Sigmoid colon (tissue), 7 donors: ENCODE measurements at places on chromosomes 4 and X. TPM values are rescaled to one million over a fixed set of nuclear protein-coding genes. Genes with fewer than 3 reads are reported as not detected.

GRCh38 chrX:630007-630611 lies 482 bp upstream of the SHOX start:
- peak; percentile 43 for DNase-seq

DNA sequence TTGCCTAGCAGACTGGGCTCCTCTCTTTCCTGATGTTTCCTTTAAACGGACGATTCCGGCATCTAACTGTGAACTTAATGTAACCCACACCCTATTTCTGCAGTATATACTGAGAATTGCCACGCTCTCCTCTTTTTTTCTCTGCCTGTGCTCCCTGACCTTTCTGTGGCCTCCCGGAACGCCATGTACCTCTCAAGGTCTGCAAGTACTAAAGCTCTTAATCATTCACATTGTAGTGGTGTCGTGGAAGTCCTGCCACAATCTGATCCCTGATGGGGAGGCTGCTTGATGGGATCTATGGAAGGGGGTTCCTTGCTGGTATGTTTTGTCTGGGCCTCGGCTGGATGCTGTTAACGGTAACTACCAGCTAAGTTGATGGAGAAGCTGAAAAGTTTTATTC lies 302.9 kb upstream of the EPHA5 start:
- no peak for DNase-seq

DNA sequence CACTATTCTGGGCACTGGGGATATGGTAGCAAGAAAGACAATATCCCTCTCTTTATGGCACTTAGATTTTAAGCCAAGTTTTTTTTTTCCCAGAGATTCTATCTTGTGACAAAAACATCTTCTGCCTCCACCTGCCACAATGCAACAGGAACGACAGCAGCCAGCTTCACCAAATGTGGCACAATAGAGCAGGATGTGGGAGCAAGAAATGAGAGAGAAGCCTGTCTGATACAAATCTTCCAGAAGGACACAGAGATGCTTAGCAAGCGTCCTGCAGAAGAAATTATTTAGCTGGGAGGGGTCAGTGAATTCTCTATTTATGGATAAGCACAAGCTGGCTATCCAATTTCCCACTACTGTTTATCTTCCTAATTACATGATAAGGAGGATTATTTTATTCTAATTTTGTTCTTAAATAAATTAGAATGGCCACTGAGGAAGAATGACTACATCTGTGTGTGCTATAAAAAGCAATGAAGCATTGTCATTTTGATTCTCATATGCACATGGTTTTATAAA lies 27.1 kb upstream of the ZNF330 start:
- no peak for DNase-seq

- no peak for DNase-seq
Measured at GRCh38 chr4:118284169-118284568, 68.6 kb downstream of the PRSS12 start.

- peak; percentile 71 for DNase-seq
Measured at GRCh38 chr4:82044141-82044993, 329.4 kb downstream of the HNRNPD start.

GRCh38 chrX:133574716-133575115 lies 159.4 kb upstream of the GPC4 start:
- no peak for DNase-seq

- DNase-seq: no peak
Measured at GRCh38 chrX:147565237-147565636, 346.5 kb upstream of the FMR1 start.

DNA sequence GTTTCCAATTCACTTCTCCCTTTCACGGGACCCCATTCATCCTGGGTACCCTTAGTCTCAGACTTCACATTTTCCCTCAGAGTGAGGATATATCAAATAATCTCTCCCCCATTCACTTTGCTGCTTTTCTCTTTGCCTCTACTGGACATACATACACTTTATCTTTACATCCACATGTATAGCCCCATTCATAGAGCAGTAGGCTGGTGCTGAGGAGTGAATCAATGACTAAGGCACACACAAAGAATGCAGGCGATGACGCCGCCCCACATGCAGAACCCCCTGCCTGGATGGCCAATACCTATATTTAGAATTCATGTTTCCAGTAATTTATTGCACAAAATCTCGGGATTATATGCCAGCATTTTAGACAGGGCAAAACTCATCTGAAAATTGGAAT lies 554.3 kb upstream of the TENM3 start:
- DNase-seq: no peak

- DNase-seq: no peak
Measured at GRCh38 chr4:38818441-38818976, 13.9 kb upstream of the TLR1 start.

DNA sequence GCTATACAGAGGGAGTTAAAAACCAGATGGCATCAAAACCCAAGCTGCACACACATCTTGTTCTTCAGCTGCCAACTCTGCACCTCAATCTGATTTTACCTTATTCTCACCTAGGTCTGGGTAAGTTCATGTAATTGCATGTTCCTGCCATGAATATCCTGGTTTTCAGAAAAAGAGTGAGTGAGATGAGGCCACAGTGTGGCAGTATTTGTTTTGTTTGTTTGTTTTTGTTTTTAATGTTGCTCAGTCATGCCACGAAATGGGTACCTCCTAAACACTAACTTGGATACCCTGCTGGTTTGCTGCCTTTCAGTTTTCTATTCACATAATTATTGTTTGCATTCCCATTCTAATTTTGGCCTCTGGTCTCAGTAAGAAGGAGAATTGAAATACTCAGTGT lies 22.5 kb downstream of the TMEM164 start:
- no peak for DNase-seq

GRCh38 chrX:8823698-8824097 lies 22.5 kb upstream of the FAM9A start:
- no peak for DNase-seq

DNA sequence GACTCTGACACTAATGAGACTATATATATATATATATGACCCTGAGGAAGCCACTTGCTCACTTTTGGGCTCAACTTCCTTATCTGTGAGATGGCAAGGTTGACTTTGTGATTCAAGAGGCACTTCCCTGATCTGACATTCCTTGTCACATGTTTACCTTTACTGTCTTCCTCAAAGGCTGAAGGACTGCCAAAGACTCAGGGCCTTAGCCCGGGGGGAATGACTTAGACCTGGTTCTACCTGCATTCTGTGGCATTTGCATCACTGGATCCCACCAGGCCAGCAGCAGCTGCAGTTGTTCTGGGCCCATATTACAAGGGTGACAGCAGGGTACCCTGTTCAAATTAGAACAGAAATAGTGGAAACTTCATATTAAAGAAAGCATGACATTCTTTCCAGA lies 3.1 kb upstream of the HS6ST2 start:
- no peak for DNase-seq

DNA sequence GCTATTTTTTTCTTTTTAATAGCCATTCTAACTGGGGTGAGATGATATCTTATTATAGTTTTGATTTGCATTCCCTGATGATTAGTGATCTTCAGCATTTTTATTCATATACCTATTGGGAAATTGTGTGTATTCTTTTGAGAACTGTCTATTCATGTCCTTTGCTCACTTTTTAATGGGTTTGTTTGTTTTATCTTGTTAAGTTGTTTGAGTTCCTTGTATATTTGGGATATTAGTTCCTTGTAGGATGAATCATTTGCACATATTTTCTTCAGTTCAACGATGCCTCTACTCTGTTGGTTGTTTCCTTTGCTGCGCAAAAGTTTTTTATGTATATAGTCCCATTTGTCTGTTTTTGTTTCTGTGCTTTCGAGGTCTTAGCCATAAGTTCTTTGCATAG lies 43.1 kb upstream of the DRP2 start:
- DNase-seq: no peak

GRCh38 chr4:54230484-54231418 lies 1.7 kb downstream of the PDGFRA start:
- DNase-seq: peak; percentile 81

GRCh38 chrX:111431001-111431400 lies 19.0 kb upstream of the DCX start:
- no peak for DNase-seq

- DNase-seq: no peak
Measured at GRCh38 chrX:45824471-45824870, 623.8 kb upstream of the DIPK2B start.

DNA sequence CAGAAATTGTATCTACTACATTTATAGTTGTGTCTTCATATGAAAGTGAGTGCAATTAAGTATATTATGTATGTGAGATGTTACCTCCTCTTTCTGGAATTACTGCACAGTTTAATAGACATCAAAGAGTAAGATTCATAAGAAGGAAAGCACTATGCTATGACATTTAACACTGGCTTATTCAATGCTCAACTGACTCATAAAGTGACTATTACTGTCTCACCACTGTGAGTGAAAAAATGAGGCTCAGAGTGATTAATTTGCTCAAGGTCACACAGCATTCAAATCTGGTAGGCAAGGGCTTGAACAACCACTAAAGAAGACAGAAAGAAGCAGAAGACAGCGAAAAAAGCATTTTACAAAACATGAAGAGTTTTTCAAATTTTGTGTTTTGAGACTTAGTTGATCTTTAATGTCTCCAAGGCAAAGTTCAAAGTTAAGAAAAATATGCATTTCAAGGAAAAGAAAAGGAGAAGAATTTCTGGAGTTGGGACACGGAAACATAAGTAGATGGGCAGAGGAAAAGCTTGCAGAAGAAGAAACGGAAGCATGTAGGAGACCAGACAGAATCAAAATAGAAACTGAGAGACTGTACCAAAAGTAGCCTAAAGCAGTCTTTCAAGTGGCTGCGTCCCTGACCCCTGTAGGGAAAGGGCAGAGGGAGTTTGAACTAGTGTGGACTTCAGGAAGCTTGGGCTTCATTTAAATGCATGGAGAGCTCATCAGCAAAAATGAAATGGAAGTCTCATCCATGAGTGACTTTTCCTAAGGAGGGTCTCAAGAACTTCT lies 66.3 kb downstream of the KCNIP4 start:
- no peak for DNase-seq

GRCh38 chrX:136847874-136848273 lies 32.7 kb downstream of the RBMX start:
- DNase-seq: no peak

DNA sequence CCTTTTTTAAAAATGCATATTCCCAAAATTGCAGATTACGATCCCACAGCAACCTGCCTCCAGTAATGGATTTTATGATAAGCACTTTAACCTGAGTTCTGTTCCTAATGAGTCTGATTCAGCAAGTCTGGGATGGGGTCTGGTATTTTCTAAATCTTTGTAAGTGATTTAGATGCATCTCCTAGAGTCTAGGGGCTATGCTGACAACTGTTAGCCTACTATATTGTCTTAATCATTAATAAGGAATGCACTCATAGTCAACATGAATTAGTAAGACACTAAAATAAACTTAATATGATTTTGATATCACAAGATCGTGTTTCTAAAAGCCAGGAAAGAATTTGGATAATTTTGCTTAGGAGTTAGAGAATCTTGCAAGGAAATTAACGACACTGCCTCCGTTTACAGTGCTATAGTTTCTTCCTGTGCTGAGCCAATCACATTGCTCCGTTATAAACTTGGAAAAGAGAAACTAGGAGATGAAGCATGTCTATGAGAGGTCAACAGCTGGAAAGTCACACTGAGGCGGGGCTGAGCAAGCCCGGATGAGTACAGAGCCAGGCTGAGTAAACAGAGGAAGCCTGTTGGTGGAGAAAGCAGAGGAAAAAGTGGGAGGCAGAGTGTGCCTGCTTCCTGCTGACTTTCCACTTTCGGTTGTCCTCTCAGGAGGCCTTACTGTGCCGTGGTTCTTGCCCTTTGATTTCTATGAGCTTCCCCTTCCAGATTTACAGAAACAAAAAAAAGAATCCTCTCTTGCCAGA lies 5.4 kb downstream of the SCARB2 start:
- peak; percentile 93 for DNase-seq

DNA sequence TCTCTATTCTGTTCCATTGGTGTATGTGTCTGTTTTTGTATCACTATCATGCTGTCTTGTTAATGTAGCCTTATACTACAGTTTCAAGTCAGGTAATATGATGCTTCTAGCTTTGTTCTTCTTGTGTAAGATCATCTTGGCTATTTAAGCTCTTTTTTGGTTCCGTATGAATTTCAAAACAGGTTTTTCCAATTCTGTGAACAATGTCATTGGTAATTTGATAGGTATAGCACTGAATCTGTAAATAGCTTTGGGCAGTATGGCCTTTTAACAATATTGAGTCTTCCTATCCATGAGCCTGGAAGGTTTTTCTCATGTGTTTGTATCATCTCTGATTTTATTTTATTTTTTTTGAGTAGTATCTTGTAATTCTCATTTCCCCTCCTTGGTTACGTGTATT lies 94.3 kb downstream of the ANAPC10 start:
- no peak for DNase-seq

- DNase-seq: peak; percentile 91
Measured at GRCh38 chrX:46628460-46629371, 55.2 kb downstream of the CHST7 start.

DNA sequence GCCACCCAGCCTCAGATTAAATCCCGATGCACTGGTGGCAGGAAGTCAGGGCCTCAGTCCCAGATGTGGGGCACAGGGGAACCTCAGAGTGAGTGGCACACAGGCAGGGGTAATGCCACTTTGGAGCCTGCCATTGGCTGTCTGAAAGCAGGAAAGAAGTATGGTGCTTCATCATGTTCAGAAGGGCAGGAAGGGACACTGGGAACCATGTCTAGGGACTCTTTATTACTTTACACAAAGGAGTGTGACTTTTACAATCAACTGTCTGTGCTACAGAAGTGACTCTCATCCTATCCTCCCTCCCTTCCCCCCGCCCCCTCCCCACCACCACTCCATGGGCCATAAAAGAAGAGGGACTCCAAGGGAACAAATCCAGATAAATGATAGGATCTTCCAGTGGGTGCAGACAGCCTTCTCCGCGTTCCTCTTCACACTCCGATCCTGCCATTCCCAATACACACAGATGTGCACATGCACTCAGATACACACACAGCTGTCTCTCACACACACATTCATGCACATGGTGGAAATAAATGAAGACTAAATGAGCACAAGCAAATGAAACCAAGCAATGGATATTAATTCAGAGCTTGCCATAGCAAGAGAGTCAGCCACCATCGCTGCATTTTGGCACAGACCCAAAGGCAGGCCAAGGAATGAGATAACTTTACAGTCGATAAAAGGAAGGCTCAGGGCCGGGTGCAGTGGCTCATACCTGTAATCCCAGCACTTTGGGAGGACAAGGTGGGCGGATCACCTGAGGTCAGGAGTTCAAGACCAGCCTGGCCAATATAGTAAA lies 2.5 kb upstream of the TMEM154 start:
- DNase-seq: no peak

- DNase-seq: no peak
Measured at GRCh38 chrX:51860679-51861078, 32.7 kb upstream of the MAGED1 start.

The BEND4 gene
- total RNA-seq: not detected

The GPRASP1 gene
- total RNA-seq: 13.6 TPM

The NIPAL1 gene
- not detected for total RNA-seq

The BMP3 gene
- total RNA-seq: 30.5 TPM

The ITIH6 gene
- not detected for total RNA-seq

The GATA1 gene
- not detected for total RNA-seq

The FRG2 gene
- not detected for total RNA-seq

The UCP1 gene
- not detected for total RNA-seq

The KCND1 gene
- total RNA-seq: 2.5 TPM

The CPZ gene
- 8.3 TPM for total RNA-seq

The IRS4 gene
- total RNA-seq: not detected

The GLRB gene
- total RNA-seq: 14.5 TPM

The SLC49A3 gene
- total RNA-seq: 5.0 TPM

The GC gene
- not detected for total RNA-seq

The CYP2U1 gene
- total RNA-seq: 15.8 TPM

The DAPP1 gene
- total RNA-seq: 1.1 TPM

The NPY1R gene
- total RNA-seq: 2.8 TPM

The SOWAHB gene
- not detected for total RNA-seq

The CXorf51B gene
- total RNA-seq: not detected

The PHEX gene
- total RNA-seq: 0.83 TPM

The IGBP1 gene
- total RNA-seq: 100 TPM
